ENCODE measurements at places on chromosomes 12 and 14.

GRCh38 chr12:20722142-20722541, 27.0 kb downstream of the SLCO1C1 start:
- no peak for DNase-seq

- DNase-seq, result no peak
Observed at GRCh38 chr14:78618368-78618767, 448.2 kb downstream of the NRXN3 start.

GRCh38 chr12:56230432-56231183, 757 bp downstream of the SLC39A5 start:
- no peak for DNase-seq

DNA sequence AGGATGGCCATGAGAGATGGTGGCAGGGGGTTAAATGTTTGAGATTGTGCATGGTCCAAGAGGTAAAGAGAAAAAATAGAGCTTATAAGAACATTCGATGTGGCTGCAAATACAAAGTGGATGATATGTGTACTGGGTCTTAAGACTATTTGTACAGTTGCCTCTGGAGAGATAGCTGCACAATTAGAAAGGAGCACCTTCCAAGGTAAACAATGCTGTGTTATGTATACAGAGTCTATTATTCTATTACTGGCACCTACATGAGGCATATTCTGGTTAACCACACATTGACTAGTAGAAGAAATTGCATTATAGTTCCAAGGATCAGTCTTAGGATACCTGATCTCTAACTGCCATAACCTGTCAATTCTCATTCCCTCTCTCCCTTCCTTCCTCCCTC, 238.0 kb upstream of the FOXN3 start:
- DNase-seq, result no peak

- no peak for DNase-seq
Observed at GRCh38 chr12:98799146-98799810, 154.2 kb downstream of the APAF1 start.

GRCh38 chr12:70609203-70609602, 28.0 kb downstream of the PTPRB start:
- no peak for DNase-seq

GRCh38 chr12:130212384-130212989, 50.2 kb downstream of the FZD10 start:
- no peak for DNase-seq

DNA sequence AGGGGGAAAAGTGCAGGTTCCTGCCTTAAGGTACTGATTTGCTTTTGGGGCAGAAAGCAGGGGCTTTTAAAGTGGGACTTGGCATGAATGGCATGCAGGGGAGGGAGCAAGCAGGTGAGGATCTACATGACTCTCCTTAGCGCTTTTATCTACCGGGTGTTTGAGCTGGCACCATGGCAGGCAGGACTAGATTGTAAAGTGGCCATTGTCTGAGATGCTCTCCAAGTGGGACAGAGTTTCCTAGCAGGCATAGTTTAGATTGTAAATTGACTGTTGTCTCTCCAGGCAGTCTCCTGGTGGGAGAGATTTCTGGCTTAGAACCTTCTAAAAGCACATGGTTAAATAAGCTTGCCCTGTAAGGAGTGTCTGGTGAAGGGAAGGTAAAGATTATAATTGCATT, 5.3 kb upstream of the DICER1 start:
- no peak for DNase-seq

DNA sequence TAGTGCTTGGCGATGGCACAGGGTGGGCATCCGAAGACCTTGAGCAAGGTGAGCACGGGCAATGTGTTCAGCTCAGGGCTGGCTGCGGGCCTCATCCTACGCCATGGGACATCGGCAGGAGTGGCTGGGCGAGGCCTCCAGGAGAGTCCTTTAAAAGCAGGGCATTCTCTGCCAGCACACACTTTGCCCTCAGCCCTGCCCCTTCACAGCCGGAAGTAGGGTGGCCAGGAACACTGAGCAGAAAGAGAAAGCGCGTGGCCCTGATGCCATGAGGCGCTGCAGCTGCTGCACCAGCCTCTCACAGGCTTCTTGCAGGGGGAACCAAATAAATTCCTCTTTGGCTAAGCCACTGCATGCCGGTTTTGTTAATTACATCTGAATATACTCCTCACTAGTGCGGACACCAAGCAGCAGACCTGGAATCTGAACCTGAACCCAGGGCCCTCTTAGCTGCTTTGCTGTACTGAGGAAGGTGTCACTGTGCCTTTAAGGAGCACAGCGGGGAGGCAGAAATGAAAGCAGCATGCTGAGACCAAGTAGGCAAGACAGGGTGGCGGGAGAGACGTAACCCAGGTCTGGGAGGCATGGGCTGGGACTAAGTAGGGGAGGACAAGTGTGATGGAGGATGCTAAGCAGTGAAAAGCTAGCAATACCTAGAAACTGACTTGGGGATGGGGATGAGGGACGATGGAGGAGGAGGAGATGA, 155.2 kb downstream of the TTC7B start:
- DNase-seq, result no peak

GRCh38 chr12:106213662-106214061, 34.2 kb downstream of the CKAP4 start:
- no peak for DNase-seq

GRCh38 chr14:68828698-68829097, 35.8 kb upstream of the ZFP36L1 start:
- no peak for DNase-seq

DNA sequence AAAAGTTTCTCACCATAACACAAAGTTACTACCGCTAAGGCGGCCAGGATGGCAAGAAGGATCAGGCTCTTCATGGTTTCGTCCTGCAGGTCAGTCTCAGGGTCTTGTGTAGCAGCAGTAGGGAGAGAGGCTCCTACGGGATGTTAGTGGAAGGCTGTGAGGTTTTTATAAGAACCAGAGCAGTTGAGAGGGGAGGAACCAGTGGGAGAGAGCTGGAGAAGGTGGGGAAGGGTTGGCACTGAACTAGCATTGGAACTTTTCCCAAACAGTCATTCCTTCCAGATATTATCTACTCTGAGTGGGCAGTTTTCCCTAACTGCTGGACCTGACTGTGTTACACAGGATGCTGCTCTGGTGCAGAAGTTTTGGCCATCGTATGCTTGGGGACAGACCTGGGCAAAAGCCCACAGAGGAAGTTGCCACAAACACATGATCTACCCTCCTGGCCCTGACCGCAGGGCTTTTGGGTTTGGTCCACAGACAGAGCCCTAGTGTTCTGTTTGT, at the start of gene MGP:
TSS of gene MGP (minus strand) at position 137 of the 504 bp plus-strand sequence. CDS start at position 74, 63 bp downstream.
- DNase-seq, result peak; percentile 64

DNA sequence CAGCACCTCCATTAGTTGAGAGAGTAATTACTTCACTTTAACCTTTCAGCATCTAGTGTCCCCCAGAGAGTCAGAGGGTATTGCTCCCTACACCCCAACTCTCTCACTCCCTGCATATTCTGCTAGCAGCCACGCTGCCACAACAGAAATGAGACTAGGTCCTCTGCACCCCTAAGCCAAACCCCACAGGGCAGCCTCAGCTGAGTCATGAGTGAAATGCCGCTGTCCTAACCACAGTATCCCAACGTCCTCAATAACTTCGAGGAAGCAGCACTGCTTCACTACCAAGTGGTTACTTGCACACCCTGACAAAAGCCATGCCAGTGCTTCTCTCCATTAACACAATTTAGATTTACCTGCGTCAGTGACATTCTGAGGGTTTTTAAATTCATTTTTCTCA, 6.9 kb upstream of the LYZ start:
- DNase-seq, result no peak

DNA sequence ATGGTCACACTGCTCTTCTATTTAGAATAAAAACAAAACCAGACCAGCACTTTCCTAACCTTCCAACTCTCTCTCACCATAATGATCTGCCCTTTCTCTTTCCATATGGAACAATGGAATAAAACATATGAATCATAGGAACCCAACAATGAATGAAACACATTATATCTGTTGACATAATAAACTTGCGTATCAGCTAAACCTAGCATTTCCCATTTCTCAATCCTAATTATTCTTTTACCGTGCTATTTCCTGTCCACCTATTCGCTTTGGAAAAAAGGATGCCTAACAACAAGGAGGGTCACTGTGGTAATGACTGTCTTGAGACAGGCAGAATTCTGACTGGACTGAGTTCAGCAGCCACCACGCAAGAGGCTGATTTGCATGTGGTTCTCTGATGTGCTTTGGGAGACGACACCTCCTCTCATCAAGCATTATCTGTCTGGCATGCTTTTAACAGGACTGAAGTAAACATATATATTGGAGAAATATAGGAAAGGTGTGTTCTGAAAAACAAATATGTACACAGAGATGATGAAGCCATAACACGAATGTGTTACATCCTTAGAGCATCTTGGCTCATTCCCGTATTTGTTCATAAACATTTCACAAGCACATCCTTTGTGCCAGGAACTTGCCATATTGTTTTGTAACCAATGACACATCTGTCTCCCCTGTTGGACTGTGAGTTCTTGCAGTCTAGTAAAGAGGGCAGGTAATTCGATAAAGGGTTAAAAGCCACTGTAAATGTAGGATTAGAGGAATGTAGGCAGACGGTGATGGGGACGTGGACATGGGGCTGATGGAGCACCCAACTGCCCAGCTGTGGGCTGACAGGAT, 87.7 kb downstream of the PTPRB start:
- no peak for DNase-seq

DNA sequence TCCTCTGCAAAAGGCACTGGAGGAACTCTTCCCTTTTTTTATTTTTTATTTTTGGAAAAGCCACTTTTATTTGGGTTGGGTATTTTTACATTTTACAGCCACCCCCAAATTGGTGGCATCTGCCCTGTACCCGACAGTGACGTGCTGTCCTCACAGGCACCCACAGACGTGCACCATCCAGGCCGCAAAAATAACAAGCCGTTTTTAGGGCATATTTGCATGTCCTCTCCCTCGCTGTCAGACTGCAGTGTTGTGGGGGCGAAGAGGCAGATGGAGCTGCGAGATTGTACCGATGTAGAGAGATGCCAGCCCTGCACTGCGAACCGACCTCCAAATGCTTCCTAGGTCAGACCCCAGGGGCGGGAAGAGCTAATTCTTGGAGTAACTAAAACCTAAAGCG, 12.2 kb downstream of the JDP2 start:
- DNase-seq, result no peak

GRCh38 chr12:101064721-101065120, 145.3 kb downstream of the SLC5A8 start:
- no peak for DNase-seq

DNA sequence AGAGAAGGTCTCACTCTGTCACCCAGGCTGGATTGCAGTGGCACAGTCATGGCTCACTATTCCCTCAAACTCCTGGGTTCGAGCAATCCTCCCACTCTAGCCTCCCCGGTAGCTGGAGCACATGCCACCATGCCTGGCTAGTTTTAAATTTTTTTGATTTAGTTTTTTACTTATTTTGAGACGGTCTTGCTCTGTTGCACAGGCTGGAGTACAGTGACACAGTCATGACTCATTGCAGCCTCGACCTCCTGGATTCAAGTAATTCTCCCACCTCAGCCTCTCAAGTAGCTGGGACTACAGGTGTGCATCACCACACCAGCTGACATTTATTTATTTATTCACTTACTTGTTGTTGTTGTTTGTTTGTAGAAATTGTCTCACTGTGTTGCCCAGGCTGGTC, 22.2 kb upstream of the DIP2B start:
- DNase-seq, result no peak

DNA sequence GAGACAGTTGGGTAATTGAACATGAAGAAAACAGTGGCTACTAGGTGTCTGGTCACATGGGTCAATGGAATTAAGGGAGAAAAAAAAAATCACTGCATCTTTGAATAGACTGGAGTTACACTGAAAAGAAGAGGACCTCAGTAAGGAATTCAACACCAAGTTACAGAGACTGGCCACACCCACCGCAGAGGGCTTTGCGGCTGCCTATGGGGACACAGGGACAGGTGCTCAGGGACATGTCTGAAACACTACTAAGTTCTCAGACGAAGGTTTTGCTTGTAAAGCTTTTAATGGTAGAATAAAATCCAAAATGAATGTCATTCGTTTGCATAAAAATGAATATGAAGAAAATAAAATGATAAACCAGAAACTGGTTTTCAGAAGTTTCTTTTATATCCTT, 93.8 kb downstream of the STXBP6 start:
- DNase-seq, result no peak

DNA sequence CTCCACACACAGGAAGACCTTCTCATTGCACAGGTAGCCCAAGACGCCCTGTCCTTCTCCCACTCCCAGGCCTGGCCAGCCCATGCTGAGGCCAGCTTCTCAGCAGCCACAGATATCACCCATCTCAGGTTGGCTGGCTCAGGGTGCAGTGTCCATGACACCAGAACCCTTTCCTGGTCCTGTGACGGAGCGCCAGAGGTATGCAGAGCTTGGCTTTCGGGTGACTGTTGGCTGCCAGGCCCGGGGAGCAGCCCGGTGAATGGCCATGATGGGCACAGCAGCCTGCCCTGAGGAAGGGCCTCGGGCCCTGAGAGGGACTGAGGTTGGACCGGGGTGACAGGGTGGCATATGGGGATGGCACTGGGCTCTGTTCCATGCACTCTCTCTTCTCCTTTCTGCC, 173.4 kb downstream of the TSPAN9 start:
- DNase-seq, result no peak

DNA sequence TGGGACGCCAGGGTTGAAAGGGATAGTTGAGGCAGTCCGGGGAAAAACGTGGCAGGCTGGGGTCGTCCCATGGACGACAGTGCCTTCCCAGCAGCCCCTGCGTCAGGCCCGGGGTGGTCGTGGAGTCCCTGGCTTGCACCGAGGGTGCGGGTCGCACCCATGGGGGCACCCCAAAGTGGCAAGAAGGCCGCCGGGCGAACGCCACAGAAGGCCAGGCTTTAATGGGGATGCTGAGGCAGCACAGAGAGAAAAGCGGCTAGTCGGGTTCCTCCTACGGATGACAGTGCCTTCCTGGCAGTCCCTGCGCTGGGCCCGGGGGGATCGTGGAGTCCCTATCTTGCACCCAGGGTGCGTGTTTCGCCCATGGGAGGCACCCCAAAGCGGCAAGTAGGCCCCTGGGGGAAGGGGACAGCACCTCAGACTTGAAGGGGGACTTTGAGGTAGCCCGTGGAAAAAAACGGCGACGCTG, 158.6 kb upstream of the ALG10B start:
- no peak for DNase-seq

DNA sequence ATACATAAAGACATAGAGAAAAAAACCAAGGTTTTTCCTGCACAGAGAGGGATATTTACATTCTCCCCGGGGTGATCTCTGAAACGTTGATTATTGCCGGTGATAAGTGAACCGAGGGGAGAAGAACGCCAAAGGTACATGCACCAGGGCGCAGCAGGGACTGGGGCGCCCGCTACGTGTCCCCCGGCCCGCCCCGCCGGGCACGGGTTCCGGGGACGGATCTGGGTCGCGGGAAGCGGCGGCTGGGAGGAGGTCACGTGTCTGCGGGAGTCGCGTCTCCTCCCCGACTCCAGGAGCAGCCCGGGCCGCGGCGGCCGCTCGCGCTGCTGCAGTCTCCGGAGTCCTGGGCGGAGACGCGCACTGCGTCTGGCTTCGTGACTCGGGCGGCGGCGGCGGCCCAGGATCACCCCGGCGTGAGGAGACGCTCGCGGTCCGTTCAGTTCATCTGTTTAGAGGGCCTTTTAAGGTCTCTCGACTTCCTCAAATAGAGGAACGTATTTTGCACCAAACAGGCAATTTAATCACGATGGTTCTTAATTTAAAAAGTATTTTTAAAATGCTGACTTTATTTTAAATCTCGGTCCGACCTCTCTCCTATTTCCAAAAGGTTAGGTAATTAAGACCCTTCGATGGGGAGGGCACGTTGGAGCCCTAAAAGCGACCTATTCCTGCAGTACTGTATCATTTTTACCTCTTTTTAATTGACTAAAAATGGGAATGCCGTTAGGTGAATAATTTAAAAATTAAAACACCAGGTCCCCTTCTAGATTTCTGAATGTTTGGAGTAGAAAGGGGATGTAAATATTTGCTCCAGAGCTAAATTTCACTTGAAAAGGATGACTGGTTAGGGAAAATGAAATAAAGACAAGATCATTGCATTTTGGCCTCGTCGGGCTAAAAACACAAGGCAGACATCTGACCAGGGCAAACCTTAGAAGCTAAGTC, 1.8 kb upstream of the BHLHE41 start:
- DNase-seq, result peak; percentile 96

All from adipocyte (in vitro differentiated cells).